ENCODE measurements at places on chromosomes 6 and 20.

DNA sequence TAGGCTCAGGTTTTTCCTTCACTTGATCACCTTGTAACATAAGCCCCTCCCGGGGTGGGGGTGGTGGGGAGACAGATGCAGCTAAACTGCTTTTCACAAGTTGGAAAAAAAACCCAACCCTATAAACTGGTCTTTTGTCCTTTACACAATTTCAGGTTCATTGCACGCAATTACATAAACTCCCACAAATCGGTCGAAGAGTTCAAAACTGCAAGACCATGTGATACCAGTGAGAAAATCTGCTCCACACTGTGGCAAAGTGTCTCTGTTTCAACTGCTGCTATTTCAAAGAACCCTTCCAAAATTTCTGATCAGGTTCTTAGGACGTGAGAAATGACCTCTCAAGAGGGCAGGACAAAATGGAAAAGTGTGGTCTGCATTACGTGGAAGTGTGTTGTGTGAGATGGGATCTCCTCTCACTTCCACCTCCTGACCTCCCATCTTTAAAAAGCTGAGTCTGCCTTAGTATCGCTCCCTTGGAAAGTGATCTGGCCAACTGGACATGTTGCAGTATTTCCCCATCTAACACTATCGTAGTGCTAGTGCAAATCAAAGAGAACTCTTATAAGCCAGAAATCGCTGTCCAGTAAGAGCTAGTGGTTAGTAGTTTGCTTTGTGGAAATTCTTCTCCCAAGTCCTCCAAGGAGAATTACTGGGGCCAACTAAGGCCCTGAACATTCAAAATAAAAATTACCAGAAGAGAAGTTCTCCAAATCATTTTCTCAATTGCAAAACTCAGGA is 60.1 kb downstream of the PRND start:
- no peak for DNase-seq

GRCh38 chr20:56433221-56433879 is 21.3 kb downstream of the CASS4 start:
- DNase-seq: no peak

GRCh38 chr6:122323361-122323760 is 76.1 kb upstream of the HSF2 start:
- DNase-seq: no peak

- no peak for DNase-seq
Observed at GRCh38 chr6:80550748-80551147, 444.3 kb downstream of the BCKDHB start.

DNA sequence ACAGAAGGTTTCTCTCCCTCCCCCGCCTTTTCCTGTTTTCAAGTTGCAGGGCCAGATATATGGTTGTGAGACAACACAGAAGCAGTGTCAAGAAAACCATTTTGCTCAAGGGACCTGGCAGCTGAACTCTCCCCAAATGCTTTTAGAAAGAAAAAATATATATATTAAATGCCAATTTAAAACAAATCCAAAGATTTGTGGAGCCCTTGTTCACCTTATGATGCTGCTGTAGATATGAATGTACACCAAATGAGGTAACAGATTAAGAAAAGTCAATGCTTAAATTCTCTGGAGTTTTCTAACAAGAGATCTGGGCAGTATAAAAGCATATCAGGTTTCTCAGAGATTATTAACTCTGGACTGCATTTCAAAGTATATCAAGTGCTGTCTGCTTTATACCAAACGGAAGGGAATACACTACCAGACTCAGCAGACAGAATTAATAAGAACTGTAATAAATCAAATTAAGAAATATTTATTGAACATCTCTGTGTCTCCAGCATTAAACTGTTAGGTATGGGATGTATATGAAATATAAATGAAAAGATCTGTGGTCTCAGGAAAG is 357.5 kb downstream of the HDGFL1 start:
- DNase-seq: no peak

DNA sequence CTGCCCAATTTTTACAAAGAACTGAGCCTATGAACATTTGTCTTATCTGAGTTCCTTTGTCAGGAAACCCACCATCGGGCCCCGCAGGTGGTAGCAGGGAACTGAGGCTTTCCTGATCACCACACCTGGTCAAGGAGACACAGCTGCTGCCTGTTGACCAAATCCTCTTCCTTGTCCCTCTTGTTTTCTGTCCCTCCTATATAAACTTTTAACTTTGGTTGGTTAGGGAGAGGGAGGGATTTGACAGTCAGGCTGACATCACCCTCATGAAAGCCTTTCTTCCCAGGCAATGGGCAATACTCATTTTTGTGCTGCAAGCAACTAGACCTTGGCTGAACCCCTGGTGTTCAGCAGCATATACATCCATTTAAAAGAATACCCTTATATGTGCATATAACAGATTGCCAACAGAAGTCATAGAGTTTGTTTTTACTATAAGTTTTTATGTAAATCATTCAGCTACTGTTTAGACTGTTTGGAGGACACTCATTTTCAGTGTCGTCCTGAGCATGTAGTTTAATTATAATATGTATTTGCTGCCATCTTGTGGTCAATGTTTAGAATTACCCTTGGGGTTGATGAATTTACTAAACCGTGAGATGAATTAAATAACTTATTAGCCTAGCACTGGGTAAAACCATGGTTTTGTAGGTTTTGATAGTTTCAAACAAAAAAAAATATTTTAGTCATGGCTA is 17.0 kb downstream of the CRISP1 start:
- no peak for DNase-seq

DNA sequence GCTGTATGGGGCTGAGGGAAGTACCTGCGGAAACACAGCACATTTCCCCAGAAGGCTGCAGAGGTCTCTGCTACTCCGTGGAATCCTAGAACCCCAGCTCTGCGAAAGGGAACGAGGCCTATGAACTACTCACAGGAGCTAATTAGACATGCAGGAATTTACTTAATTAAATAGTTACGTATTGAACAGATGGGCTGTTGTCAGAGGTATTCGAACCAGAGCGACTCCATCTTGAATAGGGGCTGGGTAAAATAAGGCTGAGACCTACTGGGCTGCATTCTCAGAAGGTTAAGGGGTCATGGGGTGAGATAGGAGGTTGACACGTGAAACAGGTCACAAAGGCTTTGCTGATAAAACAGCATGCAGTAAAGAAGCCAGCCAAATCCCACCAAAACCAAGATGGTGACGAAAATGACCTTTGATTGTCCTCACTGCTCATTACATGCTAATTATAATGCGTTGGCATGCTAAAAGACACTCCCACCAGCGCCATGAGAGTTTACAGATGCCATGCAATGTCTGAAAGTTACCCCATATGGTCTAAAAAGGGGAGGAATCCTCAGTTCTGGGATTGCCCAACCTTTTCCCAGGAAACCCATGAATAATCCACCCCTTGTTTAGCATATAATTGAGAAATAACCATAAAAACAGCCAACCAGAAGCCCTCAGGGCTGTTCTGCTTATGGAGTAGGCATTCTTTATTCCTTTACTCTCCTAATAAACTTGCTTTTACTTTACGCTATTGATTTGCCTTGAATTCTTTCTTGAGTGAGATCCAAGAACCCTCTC is 14.7 kb upstream of the SSTR4 start:
- no peak for DNase-seq

GRCh38 chr6:36224918-36225461 is 28.4 kb downstream of the BRPF3 start:
- no peak for DNase-seq

GRCh38 chr20:44600758-44601201 is 18.4 kb downstream of the PKIG start:
- DNase-seq: no peak

DNA sequence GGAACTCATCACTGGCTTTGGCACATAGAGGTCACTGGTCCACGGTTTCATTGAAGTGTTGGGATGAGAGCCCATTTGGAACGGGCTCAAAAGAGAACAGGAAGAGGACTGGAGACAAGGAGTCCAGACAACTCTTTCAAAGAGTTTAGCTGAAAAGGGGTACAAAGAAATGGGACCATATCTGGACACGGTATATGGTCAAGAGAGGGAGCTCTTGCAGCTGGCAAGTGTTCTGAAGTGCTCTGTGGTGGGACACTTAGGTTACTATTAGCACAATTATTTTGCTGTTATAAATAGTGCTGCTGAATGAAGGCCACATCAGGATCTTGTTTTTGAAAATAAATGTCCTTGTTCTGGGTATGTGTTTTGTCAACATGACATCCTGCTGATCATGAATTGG is 4.6 kb downstream of the SGK2 start:
- no peak for DNase-seq

DNA sequence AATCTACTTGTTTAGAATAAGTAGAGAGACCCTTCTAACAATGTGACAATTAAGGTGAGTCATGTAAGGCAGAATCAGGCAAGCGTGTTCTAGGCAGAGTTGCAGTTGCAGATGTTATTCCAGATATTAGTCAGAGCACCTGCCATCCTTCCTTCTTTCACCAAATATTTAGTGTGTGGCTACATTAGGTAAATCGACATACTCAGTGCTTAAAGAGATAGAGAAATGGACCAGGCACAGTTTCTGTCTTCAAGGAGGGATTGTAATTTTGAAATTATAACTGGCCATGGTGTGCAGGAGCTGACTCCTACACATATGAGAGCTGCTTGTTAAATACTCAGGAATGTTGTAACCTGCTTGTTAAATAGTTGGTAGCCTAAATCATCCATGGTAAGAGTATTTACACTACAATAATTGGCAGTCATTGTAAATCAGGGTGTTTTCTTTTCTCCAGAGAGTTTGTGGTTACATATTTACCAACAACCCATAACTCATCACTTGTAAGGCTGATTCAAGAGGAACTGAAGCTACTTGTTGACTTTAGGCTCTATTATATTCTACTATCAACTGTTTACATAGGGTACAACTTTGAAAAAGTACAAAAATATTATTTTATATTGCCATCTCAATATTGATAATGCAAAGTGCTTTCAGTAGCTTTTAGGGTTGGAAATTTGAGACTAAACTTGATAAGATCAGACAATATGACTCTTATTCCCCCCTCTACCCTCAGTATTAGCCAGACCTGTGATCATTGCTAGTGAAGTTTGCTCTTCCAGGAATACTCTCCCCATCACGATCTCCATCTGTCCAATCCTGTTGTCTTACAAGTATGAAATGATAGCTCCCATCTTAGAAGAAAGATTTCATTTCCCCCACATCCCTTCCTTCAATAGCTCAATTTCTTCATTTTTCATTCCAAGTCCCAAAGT is 607.1 kb downstream of the COL12A1 start:
- DNase-seq: no peak

GRCh38 chr6:111354758-111355555 is 128.1 kb downstream of the REV3L start:
- no peak for DNase-seq

DNA sequence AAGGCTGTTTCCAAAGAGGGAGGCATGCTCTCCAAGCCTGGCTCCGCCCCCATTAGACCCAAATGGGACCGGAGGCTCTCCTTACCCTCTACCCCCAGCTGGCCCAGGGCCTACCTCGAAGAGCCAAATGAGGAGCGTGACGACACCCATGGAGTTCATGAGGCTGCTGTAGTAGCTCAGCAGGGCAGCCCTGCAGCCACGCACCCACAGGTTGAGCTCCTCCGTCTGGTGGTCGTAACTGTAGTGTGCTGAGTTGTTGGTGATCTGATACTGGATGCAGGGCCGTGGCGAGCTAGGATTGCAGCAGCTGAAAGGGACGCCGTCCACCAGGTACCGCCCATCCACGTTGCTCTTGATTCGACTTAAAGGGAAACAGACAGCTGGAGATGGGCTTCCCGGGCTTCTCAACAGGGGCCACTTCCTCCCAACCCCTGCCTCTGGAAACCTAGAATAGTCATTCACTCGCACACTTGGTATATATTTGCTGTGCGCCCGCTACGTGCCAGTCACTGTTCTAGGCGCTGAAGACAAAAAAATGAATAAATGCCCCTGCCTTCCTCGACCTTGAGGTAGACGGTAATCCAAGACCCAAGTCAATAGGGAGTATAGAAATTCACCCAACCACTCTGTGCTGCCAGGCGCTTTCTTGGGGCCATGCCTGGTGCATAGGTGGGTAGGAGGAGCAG is 18.0 kb downstream of the PRPH2 start:
- no peak for DNase-seq

DNA sequence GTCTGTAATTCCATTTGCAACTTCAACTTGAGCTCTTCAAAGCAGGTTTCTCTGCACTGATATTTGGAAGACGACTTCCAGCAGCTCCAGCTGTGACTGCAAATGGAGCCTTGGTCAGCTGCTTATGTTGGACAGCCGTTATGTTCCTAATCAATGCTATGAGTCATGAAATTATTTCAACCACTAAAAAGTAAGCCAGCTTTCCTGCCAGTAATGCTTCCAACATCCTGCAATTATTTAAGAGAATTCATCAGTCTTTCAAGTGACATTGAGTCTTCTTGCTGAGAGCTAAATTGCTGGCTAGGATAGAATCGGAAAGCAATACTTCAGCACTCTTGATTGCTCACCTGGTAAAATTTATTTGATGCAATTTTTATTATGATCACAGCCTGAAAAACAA is 375.7 kb downstream of the MMUT start:
- no peak for DNase-seq

GRCh38 chr6:128498234-128498633 is 22.2 kb downstream of the PTPRK start:
- no peak for DNase-seq

- DNase-seq: no peak
Observed at GRCh38 chr6:152091851-152092341, 284.4 kb downstream of the ESR1 start.

- DNase-seq: no peak
Observed at GRCh38 chr6:68876792-68877493, 241.9 kb downstream of the ADGRB3 start.

DNA sequence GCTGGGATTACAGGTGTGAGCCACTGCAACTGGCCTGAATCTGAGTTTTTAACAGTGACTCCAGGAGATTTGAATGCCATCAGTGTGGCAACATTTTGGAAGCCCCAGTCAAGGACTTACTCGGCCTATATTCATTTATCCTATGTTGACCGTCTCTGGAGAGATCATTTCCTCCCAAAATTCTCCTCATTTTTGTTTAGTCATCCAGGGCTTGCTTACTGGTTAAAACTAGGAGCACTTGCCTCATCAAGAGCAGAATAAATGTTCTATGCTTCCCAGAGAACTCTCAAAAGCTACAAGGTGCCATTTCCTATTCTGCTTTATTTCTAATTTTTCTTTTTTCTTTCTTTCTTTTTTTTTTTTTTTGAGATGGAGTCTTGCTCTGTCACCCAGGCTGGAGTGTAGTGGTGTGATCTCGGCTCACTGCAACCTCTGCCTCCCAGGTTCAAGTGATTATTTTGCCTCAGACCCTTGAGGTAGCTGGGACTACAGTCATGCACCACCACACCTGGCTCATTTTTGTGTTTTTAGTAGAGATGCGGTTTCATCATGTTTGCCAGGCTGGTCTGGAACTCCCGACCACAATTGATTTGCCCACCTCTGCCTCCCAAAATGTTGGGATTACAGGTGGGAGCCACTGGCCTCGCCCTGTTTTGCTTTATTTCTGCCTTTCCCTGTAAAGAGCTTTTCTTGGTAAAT is 23.4 kb upstream of the TRIM27 start:
- no peak for DNase-seq

- DNase-seq: no peak
Observed at GRCh38 chr20:16125816-16126215, 447.4 kb downstream of the KIF16B start.

GRCh38 chr6:1561355-1561754 is 48.4 kb upstream of the FOXC1 start:
- no peak for DNase-seq
